Suppressor macrophage treated with lipopolysaccharide for 1 hour (primary cell): ENCODE measurements at places on chromosomes 6 and 20.

DNA sequence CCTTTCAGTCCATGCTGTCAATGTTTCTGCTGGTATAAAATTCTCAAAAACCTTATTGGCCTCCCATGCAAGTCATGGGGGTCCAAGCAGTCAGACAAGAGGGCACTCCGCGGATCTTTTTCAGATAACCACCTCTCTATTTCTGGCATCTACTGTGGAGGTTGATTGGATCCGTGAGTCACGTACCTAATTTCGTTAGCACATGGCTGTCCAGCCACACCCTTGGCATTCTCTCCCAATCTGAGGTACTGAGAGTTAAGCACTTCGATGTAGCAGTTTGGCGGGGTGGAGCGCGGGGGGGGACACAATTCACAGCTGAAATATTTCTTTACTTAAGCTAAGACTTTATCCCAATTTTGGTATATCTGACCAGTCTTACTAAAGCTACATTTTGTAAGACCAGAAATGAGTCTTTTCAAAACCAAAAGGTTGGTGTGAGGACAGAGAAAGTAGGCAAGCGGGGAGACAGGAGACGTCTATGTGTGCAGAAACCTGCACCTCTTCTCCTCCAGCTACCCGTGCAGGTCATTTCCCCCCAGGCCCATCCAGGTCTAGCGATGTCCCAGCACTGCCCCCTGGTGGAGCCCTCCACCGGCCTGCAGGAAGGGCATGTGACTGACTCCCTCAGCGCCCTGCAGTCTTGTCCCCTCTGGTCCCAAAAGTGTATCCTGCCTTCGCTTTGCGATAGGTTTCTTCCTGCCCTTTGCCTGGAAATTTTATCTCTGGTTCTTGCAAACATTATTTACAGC is 113.1 kb downstream of the ADAT2 start:
- DNase-seq = peak; percentile 50

DNA sequence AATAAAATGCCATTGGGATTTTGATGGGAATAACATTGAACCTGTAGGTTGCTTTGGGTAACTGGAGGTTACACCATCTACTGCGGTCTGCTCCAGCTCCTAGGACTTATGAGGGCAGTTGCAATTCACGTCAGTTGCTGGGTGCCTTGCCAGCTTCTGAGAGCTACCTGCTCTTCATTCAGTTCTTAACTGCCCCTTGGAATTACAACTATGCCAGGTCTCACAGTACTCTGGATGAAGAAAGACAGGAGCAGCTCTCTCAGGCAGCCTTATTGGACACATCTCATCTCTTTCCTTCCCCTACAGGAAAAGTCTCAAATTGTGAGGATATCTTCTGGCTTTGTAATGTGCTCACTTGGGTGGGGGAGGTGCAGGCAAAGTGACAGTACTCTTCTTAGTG is 1643.3 kb downstream of the GRIK2 start:
- no peak for DNase-seq

GRCh38 chr6:105235155-105235554 is 55.3 kb upstream of the POPDC3 start:
- no peak for DNase-seq

DNA sequence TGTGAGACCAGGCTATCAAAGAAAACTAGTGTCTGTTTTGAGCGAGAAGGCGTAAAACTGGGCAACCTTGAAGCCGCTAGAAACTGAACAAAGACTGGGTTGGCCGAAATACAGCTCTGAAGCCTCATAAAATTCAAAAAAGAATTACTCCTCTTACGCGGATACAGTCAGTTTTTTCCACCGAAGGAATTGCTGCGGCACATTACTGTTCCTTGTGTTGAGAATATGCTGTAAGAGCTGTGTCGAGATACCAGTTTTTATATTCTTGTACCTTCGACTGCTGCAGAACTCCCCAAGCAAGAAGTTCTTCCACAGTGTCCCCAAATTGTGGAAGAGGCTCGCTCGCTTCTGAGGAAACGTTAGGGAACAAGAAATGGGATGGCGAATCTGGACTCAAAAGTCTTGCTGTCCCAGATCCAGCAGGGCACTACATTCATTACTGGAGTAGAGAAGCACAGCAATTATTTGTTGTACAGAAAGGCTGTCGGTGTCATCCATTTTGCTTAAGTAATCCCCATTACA is 523 bp upstream of the COX7A2 start:
- DNase-seq = peak; percentile 8

DNA sequence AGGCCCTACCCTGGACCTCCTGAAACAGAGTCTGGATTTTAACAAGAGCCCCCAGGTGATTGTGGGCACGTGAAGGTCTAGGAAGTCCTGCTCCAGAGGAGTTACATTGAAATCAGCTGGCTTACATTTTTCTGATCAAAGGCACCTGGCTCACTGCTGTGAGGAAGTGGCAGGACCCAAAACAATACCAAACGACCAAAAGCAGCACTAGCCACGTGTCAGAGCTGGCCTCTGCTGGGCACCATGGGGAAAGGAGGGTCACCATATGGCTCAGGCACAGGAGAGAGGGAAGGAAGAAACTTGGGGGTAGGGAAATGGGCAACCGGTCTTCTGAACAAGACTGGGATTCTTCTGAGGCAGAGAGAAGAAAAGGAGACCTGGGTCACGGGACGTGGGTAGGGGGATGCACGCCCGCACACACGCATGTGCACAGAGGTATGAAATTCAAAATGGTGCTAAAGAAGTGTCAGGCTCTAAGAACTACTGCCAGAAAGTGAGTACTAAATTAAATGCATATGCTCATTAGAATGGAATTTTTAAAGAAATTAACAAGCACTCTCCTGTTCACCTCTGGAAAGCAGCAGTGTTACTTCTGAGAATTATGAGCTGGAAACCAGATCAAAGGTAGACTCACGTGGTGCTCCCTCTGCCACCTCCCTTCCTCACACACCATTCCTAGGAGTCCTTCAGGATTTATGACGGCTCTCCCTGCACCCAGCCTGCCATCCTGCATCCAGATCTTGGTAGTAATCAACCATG is 113.6 kb downstream of the TRERF1 start:
- no peak for DNase-seq

GRCh38 chr6:139028658-139029469 is at the start of gene ABRACL:
Gene ABRACL (plus strand): TSS chr6:139028745. CDS start chr6:139034161, 5,416 bp downstream.
- peak; percentile 74 for DNase-seq

GRCh38 chr20:56711018-56711417 is 81.9 kb downstream of the TFAP2C start:
- no peak for DNase-seq

- no peak for DNase-seq
Observed at GRCh38 chr6:53959717-53960116, 151.5 kb upstream of the MLIP start.

DNA sequence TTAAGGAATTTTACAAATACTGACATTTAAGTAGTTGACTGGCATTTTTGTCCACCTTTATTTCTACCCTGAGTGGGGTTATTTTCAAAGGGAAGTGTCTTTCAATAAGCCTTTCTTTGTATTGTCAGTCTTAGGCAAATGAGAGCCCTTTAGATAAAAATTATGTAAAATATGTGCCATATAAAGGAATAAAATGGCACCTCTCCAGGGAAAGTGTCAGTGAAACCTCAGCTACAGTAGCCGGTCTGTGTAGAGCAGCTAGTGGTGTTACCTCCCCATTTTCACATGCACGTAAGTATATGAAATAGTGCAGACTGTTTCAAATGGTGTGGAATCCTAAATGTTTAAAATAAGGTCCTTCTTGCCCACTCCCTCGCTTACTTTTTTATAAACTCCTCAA is 5.0 kb downstream of the FAM217B start:
- DNase-seq = no peak

DNA sequence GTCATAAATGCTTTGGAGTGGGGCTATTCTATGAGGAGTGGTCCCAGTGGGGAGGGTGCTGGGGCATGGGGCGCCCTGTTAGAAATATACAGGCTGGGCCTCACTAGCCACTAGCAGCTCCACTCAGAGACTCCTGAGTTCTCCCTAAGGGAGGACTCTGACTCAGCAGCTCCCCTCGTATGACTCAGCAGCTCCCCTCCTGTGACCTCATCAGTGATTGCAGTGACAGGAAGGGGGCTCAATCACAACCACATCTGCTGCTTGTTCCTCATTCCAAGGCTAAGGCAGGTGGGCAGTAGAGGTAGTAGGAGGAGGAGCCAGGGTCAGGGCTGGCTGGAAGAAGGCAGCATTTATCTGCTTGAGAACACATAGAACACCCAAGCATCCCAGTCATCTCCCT is 73.7 kb downstream of the PRND start:
- DNase-seq = peak; percentile 92

DNA sequence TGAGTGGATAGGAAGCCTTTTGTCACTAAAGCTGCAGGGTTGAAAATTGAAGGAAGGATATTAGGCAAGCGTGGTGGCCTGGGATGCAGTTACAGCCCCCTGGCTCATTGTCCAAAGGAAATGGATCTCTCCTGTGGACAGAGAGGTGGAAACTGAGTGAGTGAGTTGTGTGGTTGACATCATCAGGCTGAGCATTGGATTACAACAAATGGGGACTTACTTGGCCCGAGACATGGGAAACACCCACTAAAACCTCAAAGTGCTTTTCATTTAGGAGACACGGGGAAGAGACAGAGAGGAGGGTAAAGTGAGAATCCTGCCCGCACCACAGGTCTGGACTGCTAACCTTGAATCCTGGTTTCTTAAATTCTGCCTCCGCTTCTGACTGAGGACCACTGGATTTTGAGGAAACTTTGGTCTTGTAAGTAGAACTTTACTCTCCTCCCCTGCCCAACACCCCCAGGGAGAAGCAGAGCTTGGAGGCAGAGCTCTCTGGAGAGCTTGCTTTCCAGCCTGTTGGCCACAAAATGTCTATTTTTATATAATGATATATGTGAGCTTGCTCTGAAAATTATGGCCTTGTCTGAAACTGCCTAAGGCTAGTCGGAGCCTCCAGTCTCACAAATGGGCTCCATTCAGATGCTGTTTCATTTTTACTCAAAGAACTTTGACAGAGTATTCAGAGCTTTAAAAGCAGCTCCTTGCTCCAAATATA is at the start of gene PKIG:
TSS of gene PKIG (plus strand) at position 269 of the 715 bp plus-strand sequence. CDS start 31,978 bp downstream, outside the sequence.
- peak; percentile 81 for DNase-seq

GRCh38 chr6:106966671-106967640 is 7.6 kb downstream of the CD24 start:
- no peak for DNase-seq

GRCh38 chr6:34189806-34190503 is 44.1 kb upstream of the GRM4 start:
- DNase-seq = peak; percentile 71

GRCh38 chr6:54541541-54541940 is 233.3 kb downstream of the TINAG start:
- DNase-seq = no peak
